ENCODE measurements at places on chromosomes 7 and 10.

- H3K36me3 ChIP-seq: no peaks in the 10 kb centered on the region
- no peak overlapping the region for H3K4me3 ChIP-seq
- DNase-seq: no peak
Measured at GRCh38 chr10:21989453-21990154, 13.9 kb downstream of the DNAJC1 start.

DNA sequence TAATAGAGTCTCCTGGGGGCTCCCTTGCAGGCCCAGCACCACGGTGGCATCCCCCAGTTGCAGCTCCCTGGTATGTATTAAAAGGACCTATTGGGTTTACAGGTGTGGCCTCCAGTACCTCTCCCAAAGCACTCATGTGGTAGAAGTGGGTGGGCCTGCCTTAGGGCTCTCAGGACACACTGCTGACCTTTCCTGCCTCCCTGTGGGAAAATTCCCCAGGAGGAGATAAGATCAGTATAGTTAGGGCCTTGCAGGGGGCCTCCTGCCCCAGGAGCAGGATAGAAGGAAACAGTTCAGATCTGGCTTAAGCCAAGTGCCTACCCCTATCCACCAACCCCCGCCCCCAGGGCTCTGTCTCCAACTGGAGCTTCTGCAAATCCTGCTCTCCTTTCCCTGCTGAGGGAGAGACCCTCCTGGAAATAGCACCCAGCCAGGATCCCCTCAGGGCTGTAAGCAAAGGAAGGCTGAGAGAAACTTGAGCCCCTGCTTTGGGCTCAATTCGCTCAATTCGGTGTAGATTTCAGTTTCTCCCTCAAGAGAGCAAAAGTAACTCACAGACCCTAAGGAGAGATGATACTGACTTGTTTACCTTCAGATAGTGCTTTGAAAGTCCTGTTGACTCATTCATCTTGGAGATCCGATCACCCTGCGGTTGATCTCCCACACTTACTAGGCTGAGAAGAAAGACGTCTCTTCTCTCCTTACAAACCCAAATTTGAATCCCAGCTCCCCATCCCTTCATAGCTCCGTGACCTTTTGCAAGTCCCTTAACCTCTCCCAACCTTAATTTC lies 130.6 kb downstream of the WDR11 start:
- H3K4me1 ChIP-seq: peaks cover 2% of the 10 kb centered on the region
- peaks cover 3% of the 10 kb centered on the region for H3K27me3 ChIP-seq
- no peak for DNase-seq
- no peak overlapping the region for H3K27ac ChIP-seq

DNA sequence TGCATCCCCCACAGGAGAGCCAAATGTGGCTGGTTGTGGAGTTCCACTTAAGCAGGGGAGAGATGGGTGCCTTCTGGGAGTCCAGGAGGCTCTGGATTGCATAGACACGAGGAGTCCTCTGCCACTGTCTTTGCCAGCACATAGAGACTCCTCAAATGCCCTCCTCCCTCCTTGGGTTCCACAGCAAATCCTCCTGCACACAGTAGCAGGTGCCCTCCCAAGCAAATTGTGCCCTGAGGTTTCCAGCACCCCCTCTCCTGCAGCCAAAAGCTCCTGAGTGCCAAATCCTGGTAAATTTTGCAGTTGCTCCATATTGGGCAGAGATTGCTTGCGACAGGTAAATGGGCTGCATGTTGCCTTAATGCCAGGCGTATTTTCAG lies 5.8 kb downstream of the EVX1 start:
- no peak overlapping the region for H3K27ac ChIP-seq
- no peak for DNase-seq
- peaks cover 62% of the 10 kb centered on the region for H3K27me3 ChIP-seq
- H3K36me3 ChIP-seq: no peaks in the 10 kb centered on the region
- H3K4me1 ChIP-seq: peaks cover 19% of the 10 kb centered on the region

DNA sequence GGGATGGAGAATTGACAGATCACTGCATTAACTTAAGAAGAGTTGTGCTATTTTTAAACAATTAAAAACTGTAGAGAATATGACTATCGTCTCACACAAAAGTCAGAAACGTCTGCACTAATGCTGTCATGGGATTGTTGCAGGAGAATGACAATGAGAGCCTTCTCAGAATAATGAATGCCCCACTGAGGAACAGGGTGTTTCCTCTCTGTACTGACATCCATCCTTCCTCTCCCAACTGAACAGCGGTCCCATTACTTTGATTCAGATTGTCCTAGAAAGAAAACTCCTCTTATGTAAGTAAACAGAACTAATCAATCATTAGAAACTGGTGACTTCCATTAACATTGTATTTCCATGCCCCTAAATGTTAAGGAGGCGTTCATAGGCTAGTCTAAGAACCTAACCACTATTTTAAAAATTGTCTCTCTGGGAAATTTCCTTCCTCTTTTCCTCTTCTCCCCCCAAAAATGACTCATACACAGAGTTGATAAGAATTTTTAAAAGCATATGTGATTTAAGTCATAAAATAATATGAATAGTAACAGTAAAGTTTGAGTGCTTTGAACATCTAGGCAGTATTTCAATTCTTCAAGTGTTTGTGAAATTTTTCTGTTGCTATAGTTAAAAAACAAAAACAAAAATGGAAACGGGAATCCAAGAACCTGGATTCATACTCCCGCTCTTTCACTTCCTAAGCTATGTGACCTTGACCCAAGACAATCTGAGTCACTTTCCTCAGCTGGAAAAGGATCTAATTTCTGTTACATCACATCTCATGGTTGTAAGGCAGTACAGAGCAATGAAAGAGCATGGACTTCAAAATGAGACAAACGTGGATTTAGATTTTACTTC lies 12.7 kb upstream of the MACC1 start:
- DNase-seq: no peak
- no peak overlapping the region for H3K27ac ChIP-seq
- H3K4me3 ChIP-seq: no peak overlapping the region

GRCh38 chr7:127820732-127821085 lies 168.7 kb downstream of the SND1 start:
- no peaks in the 10 kb centered on the region for H3K4me1 ChIP-seq
- no peaks in the 10 kb centered on the region for H3K27me3 ChIP-seq
- no peaks in the 10 kb centered on the region for H3K36me3 ChIP-seq
- no peak overlapping the region for H3K27ac ChIP-seq
- no peak for DNase-seq

DNA sequence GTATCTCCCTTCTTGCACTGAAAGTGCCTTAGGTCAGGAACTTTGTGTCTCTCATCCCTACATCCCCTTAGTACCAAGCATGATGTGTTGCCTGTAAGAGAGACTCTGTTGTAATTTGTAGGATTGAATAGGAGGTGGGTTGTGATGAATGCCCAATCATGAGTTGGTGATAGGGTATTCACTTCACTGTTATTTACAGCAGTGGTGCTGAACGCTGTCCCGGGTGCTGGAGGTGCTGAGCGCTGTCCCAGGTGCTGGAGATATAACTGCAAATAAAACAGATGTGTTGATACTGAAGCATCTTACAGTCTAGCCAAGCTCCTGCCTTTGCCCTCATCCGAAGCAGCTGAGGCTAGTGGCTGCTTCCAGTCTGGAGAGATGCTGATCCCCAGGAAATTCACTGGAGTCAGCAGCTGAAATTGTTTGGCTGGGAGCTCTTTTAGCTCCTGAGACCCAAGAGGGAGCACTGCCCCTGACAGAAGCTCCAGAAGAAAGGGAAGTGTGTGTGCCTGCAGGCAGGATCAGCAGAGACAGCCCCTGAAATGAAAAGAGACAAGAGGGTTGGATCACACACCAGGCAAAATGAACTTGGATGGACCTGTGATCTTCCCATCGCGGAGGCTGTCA lies 183.4 kb downstream of the SORCS3 start:
- H3K4me3 ChIP-seq: no peak overlapping the region
- no peak overlapping the region for H3K27ac ChIP-seq
- DNase-seq: no peak
- H3K27me3 ChIP-seq: no peaks in the 10 kb centered on the region
- no peaks in the 10 kb centered on the region for H3K4me1 ChIP-seq

GRCh38 chr7:138374119-138374693 lies 85.9 kb upstream of the TRIM24 start:
- H3K27ac ChIP-seq: no peak overlapping the region
- no peaks in the 10 kb centered on the region for H3K27me3 ChIP-seq
- H3K4me3 ChIP-seq: no peak overlapping the region
- no peaks in the 10 kb centered on the region for H3K36me3 ChIP-seq
- no peak for DNase-seq
- H3K4me1 ChIP-seq: no peaks in the 10 kb centered on the region

- no peaks in the 10 kb centered on the region for H3K27me3 ChIP-seq
- H3K4me3 ChIP-seq: no peak overlapping the region
- DNase-seq: no peak
- no peaks in the 10 kb centered on the region for H3K4me1 ChIP-seq
Measured at GRCh38 chr7:11552676-11553296, 279.2 kb downstream of the THSD7A start.

DNA sequence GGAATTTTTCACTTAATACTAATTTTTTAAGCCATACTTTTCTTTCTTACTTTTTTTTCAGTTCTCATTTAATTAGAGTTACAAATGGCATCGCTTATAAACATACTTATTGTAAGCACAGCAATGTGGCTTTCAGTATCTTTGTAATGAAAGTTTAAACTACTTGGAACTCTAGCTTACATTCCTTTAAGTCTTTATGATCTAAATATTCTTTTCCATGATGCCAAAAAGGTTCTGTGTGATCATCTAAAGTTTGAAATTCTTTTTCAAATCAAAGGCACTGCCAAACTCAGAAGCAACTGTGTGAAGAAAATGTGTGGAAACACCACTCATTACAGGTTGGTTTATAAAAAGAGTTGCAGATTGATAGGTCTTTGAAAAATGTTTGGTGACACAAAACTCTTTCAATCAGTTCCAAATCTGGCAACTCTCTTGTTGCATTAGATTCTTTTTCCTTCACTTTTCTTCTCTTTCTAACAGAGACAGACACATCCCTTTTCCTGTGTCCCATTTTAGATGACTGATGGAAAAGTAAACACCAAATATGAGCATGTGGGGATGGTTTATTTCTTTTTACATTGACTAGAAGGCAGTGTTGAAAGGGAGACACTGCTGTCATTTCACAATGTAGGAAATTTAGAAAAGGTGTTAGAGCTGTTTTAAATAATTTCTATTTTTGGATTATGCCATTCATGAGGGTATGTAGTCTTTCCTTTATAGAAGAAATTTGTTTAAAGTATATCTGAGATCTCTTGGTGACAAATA lies 392.3 kb downstream of the SUGCT start:
- no peak for DNase-seq
- no peak overlapping the region for H3K27ac ChIP-seq
- no peaks in the 10 kb centered on the region for H3K4me1 ChIP-seq
- no peak overlapping the region for H3K4me3 ChIP-seq
- no peaks in the 10 kb centered on the region for H3K36me3 ChIP-seq

GRCh38 chr10:12500381-12501303 lies 151.3 kb downstream of the CAMK1D start:
- DNase-seq: no peak
- H3K27me3 ChIP-seq: no peaks in the 10 kb centered on the region
- no peak overlapping the region for H3K4me3 ChIP-seq
- no peak overlapping the region for H3K27ac ChIP-seq
- H3K36me3 ChIP-seq: no peaks in the 10 kb centered on the region

DNA sequence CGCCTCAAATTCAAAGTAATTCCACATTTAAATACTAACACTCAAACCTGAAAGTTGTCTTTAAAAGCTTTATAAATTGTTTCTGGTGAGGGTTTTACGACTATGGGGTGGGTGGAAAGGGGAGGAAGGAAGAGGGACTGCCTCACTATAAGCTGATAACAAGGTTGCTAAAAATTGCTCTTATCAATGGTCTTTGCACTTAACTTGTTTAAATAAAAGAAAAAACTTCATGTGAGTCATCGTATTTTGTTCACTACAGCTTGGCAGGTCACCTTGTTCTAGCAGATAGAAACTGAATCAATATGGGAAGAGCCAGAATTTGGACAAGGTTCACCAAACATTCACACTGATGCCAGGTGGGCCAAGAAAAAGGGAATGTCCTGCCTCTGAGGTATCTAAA lies 129.2 kb downstream of the TES start:
- H3K27ac ChIP-seq: no peak overlapping the region
- no peaks in the 10 kb centered on the region for H3K4me1 ChIP-seq
- H3K27me3 ChIP-seq: no peaks in the 10 kb centered on the region
- DNase-seq: no peak
- H3K36me3 ChIP-seq: no peaks in the 10 kb centered on the region

DNA sequence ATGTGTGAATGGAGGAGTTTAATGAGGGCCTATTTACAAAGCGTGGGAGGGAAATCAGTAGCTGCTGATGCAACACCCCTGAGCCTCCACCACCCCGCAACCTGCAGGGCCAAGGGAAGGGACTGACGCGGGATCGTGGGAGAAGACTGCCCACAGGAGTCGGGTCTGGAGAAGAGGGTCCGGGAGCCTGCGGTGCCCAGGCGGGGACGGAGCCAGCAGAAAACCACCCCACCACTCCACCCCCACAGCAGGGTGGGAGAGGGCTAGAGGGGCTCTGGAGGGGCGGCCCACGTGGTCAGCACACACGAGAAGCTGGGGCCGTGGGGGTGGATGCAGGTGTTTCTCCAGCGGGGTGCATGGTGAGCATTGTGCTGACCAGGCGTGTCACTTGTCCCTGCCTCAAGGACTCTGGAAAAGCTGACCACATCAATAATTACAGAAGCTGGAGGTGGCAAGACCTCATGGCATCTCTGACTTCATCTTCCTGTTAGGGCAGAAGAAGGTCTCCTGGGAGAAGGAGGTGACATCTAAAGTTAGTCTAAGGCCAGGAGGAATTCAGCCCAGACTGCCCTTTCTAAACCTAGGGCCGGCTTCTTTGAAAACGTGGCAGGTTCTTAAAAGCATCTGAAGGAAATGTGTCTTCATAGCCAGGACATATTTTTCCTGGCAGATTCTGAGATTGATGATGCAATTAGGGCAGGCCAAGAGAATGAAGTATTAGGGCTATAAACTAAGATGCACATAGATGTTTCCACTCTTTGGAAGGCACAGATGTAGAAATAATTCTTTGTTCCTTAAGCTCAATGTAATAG lies 150.9 kb downstream of the RGS10 start:
- no peak overlapping the region for H3K27ac ChIP-seq
- no peaks in the 10 kb centered on the region for H3K27me3 ChIP-seq
- H3K4me3 ChIP-seq: no peak overlapping the region
- no peaks in the 10 kb centered on the region for H3K36me3 ChIP-seq

DNA sequence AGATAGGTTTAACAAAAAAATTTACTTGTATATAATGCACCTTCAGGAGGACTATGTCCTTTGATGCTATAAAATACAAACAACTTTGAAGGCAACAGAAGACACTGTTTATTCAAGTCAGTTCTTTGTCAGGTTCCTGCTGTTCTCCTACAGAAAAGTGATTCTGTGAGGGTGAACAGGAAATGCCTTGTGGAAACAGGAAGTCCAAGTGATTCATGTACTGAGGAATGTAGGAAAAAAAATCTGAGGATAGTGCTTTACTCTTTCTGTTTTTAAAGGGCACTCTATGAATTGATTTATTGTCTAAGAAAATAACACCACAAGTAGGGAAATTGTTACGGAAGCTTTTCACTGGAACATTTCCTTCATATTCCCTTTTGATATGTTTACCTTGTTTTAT lies 171.9 kb downstream of the HDAC9 start:
- no peak for DNase-seq
- H3K4me3 ChIP-seq: no peak overlapping the region
- H3K27ac ChIP-seq: no peak overlapping the region

GRCh38 chr10:46090258-46090812 lies 44.3 kb upstream of the MSMB start:
- no peak for DNase-seq
- H3K27me3 ChIP-seq: no peaks in the 10 kb centered on the region
- H3K4me3 ChIP-seq: no peak overlapping the region
- peaks cover 33% of the 10 kb centered on the region for H3K4me1 ChIP-seq
- no peak overlapping the region for H3K27ac ChIP-seq
- no peaks in the 10 kb centered on the region for H3K36me3 ChIP-seq
